RWPE1 (cell line): ENCODE measurements at places on chromosomes 13 and 19.
A peak's percentile ranks its signal among the peaks of the same experiment; 100 is the strongest.

- DNase-seq, result no peak
Measured at GRCh38 chr13:98557937-98558792, 18.7 kb downstream of the STK24 start.

GRCh38 chr19:3683405-3684053 lies 16.7 kb downstream of the PIP5K1C start:
- no peak for DNase-seq

DNA sequence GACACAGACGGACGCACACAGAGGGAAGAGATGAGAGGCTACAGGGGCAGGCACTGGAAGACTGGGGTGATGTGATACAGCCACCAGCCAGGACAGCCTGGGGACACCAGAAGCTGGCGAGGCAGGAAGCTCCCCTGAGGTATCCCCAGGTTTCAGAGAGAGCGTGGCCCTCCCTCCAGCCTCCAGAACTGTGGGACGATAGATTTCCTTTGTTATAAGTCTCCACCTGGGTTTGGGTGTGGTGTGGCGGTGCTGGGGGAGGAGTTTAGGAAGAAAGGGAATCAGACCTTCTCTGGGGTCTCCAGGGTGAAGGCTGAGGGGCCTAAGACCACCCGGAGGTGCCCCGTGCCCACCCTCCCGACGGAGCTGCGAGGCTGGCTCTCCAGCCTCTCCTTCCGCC lies 2.7 kb upstream of the ASPDH start:
- no peak for DNase-seq

DNA sequence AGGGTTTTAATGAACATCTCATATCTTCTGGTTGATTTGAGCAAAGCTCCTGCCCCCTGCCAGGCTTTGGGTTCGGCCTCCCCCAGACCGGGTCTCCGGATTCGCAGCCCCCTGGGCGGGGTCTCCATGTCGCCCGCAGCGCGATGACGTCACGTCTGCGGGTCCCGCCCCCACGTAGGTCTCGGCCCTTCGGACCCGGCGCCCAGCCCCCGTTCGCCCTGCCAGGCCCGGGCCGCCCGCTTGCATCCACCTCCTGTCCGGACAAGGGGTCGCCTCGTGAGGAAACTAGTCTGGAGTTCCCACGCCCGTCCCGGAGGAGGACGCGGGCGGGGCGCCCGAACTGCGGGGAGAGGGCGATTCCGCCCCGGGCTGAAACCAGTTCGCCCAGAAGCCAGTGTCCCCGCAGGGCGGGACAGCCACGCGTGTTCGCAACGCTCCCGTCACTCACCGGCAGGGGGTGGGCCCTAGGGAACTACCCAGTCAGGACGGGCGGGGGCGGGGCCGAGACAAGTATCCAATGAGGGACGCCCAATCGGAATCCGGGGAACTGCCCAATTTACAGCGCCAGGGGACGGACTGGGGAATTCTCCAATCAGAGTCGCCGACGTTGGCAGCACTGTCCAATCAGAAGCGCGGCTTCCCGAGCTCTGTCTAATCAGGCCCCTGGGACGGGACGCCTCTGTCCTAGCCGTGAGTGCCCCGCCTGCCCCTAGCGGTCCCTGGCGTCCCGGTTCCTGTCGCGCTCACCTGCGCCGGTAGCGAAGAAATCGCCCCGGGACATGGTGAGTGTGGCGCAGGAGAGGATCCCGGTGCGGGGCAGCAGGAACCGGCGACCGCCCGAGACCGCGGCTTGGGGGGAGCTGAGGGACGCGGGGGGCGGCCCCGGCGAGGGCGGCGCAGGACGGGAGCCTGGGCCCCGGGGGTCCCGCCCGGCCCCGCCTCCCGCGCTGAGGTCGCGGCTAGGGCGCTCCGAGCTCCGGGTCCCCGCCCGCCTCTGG lies at the start of gene ZNF555:
TSS of gene ZNF555 (plus strand) at position 682 of the 998 bp plus-strand sequence. CDS start at position 780, 98 bp downstream.
- peak; percentile 100 for DNase-seq

- DNase-seq, result no peak
Measured at GRCh38 chr19:35266520-35267352, 2.0 kb upstream of the USF2 start.

GRCh38 chr13:43572656-43573360 lies 214.0 kb downstream of the ENOX1 start:
- DNase-seq, result peak; percentile 43
